ENCODE measurements at places on chromosomes 7 and 10. TPM values are rescaled to one million over a fixed set of nuclear protein-coding genes. Genes with fewer than 3 reads are reported as not detected.
A peak's percentile ranks its signal among the peaks of the same experiment; 100 is the strongest.

DNA sequence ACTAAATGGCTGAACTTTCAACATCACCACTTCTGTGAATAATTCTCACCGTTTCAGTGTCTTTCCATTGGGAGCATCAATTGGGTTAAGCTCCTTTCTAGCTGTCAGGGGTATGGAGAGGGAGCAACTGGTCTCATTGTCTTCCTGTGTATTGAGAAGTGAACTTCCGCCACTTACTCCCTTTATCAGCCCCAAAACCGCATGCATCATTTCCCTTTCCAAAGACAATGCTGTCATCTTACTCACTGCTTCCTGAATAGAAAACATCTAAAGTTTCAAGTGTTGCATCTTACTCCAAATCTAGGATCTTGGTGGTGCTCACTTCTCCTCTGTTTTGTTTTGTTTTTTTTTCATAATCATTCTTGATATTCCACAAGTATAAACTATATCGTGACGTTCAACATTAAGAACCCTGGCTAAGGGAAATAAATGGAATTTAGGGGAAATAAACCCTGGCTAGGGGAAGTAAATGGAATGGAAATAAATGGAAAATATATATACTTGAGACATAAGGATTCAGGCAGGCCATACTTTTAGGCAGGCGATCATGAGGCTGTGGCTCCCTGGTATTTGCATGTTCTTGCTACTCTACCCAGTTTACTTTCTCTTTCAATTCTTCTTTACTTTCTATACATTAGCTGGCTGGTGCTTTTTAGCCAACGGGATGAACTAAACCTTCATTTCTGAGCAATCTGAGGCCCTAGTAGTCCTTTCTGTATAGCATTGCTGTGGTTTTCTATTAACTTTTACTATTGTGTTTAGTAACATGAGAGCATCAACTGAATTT is 371.9 kb downstream of the BMPER start:
- no peak for DNase-seq

- DNase-seq = no peak
Measured at GRCh38 chr10:16987206-16987621, 142.4 kb downstream of the CUBN start.

DNA sequence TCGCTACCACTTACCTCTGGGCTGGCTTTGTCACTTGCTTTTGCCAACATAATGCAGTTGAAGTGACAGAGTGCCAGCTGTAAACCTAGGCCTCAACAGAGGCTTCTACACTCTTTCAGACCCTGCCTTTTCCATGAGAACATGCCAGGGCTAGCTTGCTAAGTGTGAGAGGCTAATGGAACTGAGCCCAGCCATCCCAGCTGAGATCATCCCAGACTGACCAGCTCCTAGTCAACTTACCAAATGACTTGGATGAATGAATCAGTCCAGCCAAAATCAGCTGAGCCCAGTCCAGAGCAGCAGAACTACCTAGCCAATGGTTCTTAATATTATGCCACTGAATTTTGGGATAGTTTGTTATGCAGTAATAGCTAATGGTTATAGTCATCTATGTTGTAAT is 34.7 kb upstream of the MKLN1 start:
- no peak for DNase-seq

DNA sequence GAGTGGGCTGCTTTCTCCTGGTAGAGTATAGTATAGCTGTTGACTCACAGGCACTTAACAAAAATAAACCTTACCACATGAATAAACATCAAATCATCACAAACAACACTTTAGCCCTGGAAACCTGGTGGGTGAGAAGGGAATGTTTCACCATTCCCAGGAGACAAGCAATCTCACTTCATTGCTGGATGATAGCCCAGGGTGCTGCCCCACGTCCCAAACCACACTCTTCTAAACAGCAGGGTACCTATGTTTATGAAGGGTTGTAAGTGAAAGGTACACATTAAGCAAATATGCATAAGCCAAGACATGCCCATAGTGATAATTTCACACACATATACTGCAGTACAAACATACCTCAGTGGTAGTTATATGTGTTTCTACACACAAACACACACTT is 276.2 kb downstream of the FGFR2 start:
- DNase-seq = no peak

GRCh38 chr7:98213888-98214810 is 2.9 kb downstream of the BHLHA15 start:
- no peak for DNase-seq

GRCh38 chr10:89206402-89207180 is 526 bp downstream of the CH25H start:
- no peak for DNase-seq

DNA sequence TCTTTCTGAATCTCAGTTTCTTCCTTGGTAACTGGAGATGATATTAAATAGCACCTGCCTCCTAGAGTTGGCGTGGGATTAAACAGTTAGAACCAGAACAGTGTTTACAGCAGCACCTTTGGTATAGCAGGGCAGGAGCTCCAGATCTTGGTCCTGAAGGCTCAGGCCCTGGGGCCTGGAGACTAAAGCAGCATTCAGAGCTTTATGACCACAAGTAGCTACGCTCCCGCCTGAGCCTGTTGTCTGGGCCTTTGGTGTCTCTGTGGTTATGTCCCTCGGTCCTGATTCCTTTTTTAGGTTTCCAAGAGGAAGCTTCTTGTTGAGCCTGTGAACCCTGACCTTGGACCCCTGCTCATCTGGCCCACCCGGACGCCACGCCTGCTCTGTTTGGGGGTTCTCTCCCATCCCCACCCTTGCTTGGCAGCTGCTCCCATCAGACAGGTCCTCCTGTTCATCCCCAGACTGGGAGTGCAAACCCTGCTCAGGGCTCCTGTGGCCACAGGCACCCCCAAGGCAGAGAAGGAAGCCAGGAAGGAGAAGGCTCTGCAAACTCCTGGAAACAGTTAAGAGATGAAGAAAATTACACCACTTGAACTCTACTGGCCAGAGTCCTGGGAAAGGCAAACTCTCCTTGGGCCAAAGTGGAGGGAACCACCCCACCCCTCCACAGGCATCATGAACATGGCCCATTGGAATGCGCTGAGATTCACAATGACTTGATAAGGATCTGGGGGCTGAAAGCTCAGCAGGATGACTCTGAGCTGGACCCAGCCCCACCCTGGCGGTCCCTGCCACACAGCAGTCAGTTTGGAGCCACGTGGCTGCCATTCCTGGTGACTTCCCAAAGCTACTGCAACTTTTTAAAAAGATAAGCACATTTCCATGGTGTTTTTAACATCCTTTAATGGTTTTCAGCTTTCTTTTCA is 50.1 kb upstream of the TMEM72 start:
- DNase-seq = peak; percentile 22

- no peak for DNase-seq
Measured at GRCh38 chr7:47516386-47516785, 65.5 kb downstream of the TNS3 start.

The HABP2 gene
- not detected for total RNA-seq

The CCSER2 gene
- 71.9 TPM for total RNA-seq

The TDRD1 gene
- total RNA-seq = 0.42 TPM

Data from tibial nerve (tissue), 4 donors.